AG09319 (cell line): ENCODE measurements at places on chromosomes 13 and 19.

- no peak for DNase-seq
These were observed 109.1 kb downstream of the PCDH9 start for GRCh38 chr13:67120872-67121531.

GRCh38 chr19:40163541-40164129, 27.6 kb upstream of the MAP3K10 start:
- no peak for DNase-seq

- no peak for DNase-seq
These were observed 19.4 kb downstream of the ZNF709 start for GRCh38 chr19:12465211-12465610.

DNA sequence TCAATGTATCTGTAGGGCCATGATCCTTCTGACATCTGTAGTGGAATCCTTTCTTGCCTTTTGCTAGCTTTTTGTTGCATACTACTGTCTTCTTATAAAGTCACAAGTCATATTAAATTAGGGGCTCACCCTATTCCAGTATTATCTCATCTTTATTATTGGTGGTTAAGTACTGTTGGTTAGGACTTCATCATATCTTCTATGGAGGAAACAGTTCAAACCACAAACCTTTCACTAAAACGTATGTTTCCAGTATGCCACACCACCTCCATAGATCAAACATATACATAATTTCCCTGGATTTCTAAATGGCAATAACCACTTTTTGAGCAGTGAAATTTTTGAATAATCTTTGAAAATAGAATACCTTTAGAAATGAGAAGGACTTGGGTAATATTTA, 62.8 kb upstream of the PCDH9 start:
- DNase-seq: no peak

DNA sequence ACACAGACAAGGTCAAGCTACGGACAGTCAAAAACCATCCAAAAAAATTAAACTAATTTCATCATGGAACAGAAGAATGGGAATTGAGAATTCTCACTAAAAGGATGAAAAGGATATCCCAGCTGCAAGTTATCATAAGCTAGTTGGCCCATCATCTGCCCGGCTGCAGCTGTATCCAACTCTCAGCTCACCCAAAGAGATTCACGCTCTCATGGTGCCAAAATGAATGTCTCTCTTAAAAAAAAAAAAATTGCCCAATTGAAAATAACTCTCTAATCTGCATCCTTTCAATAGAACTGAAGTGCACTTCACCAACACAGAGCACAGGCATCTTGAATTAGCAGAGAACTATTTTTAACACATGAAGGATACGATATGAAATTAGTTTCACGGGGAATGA, 20.0 kb downstream of the ENOX1 start:
- no peak for DNase-seq

- DNase-seq: no peak
These were observed 285.8 kb downstream of the MYO16 start for GRCh38 chr13:108915095-108915633.

- DNase-seq: no peak
These were observed 7.0 kb upstream of the PGLS start for GRCh38 chr19:17504456-17504855.

DNA sequence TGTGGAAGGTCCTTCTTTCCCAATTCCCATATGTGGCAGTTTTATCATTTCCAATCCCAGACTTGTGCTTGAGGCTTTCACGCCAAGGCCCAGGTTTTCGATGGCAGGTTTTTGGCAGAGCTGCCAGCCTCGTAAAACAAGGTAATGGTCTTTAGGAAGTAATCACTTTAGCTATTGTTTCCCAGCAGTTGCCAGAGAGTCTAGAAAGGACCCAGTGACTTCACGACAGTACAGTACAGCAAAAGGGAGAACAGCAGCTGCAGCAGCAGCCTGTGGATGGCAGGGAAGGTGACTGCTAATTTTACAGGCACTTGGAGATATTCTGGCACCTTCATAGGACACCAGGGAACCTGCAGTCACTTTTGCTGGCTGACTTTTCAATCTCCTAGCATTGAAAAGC, 291.6 kb upstream of the MAB21L1 start:
- no peak for DNase-seq

GRCh38 chr13:20442375-20442774, 83.3 kb downstream of the CRYL1 start:
- DNase-seq: no peak

- DNase-seq: no peak
These were observed 83.5 kb downstream of the PCDH9 start for GRCh38 chr13:67146523-67147130.

- no peak for DNase-seq
These were observed 11.7 kb upstream of the MCF2L start for GRCh38 chr13:112957295-112957677.

GRCh38 chr13:55728247-55728646, 1412.5 kb upstream of the PRR20A start:
- no peak for DNase-seq

GRCh38 chr13:60162096-60162495, 1.6 kb downstream of the DIAPH3 start:
- no peak for DNase-seq

- no peak for DNase-seq
These were observed 8.3 kb downstream of the ZNF837 start for GRCh38 chr19:58372311-58373133.

DNA sequence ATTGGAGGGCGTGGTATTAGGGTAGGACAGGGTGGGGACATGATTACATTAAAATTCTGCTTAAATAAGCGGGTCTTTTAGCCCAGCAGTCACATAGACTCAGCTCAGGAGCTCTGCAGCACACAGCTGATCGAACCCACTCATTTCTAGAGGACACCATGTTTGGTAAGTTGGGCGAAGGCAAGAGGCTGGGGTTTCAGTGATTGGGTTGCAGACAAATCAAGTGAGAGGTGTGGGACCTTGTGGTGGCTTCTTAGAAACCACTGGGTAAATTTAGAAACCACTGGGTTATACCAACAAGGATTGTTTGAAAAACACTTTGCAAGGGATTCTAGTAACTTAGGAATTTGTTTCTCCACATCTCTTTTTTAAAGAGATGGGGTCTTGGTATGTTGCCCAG, at the start of gene LEUTX:
Gene LEUTX (plus strand): TSS at position 92 of the 400 bp plus-strand sequence. CDS start 67 bp downstream, at position 159.
- DNase-seq: no peak

DNA sequence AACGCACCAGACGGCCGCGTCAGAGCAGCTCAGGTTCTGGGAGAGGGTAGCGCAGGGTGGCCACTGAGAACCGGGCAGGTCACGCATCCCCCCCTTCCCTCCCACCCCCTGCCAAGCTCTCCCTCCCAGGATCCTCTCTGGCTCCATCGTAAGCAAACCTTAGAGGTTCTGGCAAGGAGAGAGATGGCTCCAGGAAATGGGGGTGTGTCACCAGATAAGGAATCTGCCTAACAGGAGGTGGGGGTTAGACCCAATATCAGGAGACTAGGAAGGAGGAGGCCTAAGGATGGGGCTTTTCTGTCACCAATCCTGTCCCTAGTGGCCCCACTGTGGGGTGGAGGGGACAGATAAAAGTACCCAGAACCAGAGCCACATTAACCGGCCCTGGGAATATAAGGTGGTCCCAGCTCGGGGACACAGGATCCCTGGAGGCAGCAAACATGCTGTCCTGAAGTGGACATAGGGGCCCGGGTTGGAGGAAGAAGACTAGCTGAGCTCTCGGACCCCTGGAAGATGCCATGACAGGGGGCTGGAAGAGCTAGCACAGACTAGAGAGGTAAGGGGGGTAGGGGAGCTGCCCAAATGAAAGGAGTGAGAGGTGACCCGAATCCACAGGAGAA, 1.9 kb downstream of the PPP1R12C start:
- no peak for DNase-seq

DNA sequence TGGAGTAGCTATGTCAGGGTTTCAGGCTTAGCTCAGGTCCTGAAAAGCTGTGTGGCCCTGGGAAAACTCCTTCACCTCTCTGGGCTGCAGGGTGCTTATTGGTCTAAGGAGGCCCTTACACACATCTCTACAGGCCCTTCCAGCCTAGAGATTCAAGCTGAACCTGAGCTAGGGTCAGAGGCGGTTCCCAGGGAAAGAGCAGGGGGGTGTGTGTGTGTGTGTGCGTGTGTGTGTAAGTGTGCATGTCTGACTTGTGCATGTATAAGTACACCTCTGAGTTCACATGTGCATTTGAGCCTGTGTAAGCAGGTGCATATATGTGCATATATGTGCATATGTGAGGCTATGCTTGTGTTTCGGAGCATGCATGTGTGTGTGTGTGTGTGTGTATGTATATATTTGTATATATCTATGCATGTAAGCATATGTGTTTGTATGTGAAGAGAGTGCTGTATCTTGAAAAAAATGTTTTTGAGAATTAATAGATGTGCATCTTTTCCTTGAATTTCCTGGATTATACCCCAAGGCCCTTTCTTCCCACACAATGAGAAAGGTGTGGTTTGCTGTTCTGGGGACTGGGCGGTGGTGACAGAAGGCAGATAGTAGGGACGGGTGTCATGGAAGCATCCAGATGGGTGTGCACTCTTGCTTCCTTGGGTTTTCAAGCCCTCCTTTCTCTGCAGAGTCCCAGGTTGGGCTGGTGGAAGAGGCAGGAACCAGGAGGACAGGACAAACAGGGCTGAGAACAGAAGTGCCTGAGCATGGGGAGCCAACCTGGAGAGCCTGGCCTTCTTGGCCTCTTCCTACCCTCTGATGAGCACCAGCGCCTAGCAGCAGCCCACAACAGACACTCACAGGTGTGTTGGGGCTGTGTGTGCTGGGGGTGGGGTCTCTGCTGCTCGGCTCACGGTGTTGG, 150.3 kb upstream of the TSHZ3 start:
- DNase-seq: no peak

- DNase-seq: no peak
These were observed 11.9 kb upstream of the PLAUR start for GRCh38 chr19:43681821-43682220.

GRCh38 chr13:73055813-73056564, 2.8 kb upstream of the KLF5 start:
- DNase-seq: no peak

GRCh38 chr13:70894258-70894657, 786.0 kb upstream of the KLHL1 start:
- no peak for DNase-seq

DNA sequence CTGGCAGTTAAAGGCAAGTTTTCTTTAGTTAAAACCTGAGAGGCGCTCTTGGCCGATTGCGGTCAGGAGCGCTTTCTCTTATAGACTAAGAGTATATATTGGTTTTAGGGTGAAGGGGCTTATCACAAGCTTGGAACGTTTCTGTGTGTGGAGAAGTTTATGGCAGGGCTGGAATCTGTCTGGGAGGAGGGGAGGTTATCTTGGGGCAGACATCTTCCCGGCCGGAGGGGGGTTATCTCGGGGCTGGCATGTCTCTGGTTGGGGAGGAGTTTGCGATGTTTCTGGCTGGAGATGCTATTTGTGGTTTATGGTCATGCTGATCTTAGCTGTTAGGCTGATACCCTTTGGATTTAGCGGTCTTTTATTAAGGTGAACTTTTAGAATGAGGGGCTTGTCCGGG, 18.3 kb downstream of the KDM4B start:
- no peak for DNase-seq

DNA sequence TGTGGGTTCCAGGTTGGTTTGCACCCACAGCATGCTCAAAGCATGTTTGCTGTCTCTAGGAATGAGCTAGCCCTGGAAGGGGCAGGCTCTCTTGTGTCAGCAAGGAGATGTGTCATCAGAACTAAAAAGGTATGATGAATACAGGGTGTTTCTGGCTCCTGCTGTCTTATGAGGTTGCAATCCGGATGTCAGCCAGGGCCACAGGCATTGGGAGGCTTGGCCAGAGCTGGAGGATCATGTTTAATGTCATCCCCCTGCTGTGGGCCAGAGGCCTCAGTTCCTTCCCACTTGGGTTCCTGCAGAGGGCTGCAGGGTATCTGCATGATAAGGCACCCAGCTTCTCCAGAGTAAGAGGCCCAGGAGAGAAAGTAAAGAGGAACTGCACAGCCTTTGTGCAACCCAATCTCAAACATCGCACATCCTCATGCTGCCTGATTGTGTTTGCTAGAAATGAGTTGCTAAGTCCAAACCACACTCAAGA, 193.6 kb downstream of the COL4A1 start:
- no peak for DNase-seq

- no peak for DNase-seq
These were observed 12.6 kb upstream of the URAD start for GRCh38 chr13:28001049-28001448.

DNA sequence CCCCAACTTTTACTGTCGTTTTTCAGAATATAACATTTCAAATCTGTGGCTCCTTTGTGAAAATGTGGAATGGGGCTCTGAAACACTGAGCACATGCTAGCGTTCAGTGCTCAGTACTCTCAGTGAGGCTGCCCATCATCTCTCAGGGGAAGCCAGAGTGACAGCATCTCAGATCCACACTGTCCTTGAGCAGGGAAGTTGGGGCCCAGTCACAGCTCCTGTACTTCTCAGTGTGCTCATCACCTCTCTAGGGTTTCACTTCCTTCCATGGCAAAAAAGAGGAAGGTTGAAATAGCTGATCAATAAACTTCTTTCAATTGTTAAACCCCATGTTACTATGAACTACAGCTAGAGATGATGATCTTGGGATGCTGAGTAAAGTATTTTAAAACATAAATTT, 565.9 kb upstream of the SPRY2 start:
- DNase-seq: no peak

GRCh38 chr19:33794683-33795369, 1.8 kb upstream of the KCTD15 start:
- no peak for DNase-seq

- DNase-seq: no peak
These were observed 343.1 kb downstream of the TEX29 start for GRCh38 chr13:111663505-111663904.

- DNase-seq: no peak
These were observed 336.6 kb upstream of the SLITRK6 start for GRCh38 chr13:86135856-86136255.

DNA sequence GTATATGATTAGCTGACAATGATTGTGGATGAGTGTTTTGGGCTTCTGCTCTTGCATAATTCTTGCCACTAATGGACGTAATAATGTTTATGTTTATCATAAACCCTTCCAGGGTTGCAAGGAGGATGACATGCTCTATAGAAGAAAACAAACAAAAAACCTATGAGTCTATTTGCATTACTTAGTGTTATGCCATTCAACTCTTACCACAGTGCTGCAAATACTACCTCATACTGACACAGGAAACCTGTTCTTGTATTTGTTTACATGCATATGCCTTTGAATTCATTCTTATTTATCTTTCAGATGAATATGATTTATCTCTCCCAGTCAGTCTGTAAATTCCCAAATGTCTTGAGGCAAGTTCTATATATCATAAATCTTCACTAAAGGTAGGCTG, 39.6 kb upstream of the FREM2 start:
- DNase-seq: no peak

DNA sequence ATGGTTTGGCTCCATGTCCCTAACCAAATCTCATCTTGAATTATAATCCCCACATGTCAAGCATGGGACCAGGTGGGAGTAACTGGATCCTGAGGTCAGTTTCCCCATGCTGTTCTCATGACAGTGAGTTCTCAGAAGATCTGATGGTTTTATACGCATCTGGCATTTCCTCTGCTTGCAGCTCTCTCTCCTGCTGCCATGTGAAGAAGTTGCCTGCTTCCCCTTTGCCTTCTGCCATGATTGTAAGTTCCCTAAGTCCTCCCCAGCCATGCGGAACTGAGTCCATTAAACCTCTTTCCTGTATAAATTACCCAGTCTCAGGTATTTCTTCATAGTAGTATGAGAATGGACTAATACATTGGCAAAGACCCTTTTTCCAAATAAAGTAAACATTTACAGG, 96.8 kb downstream of the TSHZ3 start:
- DNase-seq: no peak
